ENCODE measurements at places on chromosomes 7 and 10.

DNA sequence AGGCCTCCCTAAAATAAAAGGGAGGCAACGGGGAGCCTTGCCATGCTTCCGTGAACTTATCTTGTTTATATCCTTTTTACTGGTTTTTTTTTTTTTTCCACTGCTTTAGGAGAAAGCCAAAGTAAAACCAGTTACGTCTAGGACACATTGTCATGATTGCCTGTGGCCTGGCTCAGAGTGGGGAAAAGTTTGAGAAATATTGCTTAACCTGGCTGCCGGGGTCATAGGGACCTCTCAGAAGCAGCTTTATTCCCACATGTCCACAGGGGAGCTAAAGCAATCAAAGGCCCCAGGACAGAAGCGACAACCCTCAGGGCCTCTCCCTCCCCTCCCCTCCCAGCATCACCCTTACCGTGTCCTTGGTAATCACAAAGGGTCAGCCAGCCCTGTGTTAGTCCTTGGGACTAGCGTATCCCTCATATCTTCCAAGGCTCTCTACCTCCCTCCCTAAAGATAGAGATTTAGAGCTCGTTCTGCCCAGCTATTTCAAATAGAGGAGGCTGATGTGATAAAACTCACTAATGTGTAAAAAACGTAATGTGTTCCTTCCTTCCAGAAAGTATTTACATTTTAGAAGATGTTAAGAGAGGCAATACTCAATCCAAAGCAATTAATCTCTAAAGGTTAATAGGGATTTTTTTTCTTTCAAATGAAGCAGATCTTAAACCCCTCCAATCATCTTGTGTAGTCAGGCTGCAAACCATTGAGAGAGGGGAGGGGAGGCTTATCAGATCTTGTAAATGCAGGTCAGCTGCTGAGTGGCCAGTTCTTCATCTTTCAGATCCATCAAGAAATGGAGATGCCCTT, 64.8 kb upstream of the PRKAR2B start:
- DNase-seq = no peak

- peak; percentile 60 for DNase-seq
Measured at GRCh38 chr10:43128958-43129706, 9.1 kb upstream of the CSGALNACT2 start.

DNA sequence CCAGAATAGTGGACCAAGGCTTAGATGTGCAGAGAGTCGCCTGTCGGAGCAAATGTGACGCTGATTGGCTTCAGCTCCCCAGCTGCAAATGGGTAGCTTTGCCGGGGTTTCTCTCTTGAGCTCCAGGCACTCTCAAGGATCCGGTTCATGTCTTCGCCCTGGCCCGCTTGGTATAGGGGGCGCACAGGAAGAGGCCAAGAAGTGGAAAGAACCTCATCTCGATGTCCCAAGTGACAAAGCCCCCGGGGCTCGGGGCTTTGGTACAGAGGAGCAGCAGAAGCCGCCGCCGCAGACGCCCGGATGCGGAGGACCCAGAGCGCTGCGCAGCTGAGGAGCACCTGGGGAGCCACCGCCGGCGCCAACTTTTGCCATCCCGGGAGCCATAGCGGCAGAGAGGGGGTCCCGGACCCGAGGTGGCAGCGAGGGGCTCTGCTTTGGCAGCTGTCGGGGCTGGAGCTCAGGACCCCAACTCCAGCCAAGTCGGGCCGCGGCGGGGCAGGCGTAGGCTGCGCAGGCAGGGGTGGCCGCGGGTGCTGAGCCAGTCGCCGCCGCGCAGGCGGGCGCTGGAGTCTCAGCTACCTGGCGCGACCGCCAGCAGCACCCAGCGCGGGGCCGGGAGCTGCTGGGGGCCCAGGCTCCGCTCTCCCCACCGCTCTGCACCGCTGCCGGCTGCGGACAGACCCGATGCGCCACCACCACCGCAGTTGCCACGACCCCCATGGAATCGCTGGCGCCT, 466.6 kb downstream of the XPNPEP1 start:
- DNase-seq = no peak

DNA sequence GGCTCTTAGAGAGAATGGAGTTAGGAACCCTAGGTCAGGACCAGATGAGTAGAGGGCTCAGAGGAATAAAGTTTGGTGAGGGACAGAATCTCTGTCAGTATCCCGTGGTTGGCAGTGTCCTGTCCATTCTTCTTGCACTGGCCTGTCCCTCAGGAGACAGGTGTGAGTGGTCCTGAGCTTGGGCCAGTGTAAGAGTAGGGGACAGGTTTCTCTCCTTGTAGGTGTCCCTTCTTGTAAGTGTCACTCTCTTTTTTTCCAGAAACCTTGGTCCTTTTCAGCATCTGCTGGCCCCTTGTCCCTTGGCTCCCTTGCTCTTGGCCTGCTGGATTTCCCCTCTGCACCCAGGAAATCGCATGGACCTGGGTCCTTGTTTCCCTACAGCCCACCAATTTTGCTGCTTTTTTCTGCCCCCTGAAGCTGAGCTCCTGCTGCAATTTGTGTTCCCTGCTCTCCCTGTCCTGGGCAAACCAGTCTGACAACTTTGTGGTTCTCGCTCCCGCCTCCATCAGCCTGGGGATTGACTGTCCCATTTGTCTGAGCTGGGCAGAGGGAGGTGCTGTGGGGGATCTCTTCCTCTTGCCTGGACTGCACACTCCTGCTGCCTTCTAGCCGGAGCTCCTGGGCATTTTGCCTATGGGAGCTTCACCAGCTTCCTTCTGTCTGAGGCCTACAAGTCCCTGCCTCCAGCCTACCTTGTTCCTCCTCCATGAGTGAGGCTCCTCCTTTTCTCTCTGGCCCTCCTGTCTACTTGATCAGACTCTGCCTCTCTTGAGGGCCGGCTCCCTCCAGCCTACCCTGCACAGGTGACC, 6.5 kb downstream of the TSPAN14 start:
- peak; percentile 69 for DNase-seq

- no peak for DNase-seq
Measured at GRCh38 chr10:90977162-90977854, 56.4 kb upstream of the ANKRD1 start.

DNA sequence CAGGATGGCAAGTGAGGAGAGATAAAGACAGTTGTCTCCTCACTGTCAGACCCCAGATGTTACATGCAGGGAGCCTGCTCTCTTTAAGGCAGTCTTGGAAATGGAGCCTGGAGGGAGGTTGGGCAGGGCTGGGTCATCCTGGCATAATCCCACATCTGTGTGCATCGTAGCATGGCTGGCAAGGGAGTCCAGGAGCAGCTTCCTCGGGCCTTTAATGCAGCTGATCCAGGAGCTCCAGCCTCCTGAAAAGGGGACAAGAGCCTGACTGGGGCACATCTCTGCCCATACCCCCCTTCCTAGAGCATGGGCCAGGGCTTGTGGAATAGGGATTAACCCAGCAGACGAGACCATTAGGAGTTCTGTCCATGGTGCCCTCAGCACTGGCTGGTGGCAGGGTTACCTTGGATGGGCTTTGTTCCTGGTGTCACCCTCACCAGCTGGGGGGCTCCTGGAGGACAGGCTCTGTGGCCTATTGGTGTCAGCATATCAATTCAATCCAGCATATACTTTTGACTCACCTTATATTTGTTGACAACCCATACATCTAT, 34.9 kb downstream of the TBATA start:
- DNase-seq = no peak

- peak; percentile 69 for DNase-seq
Measured at GRCh38 chr10:80204677-80205476, 460 bp downstream of the ANXA11 start.

GRCh38 chr7:157875230-157876179, 538.7 kb downstream of the DNAJB6 start:
- DNase-seq = peak; percentile 46

- no peak for DNase-seq
Measured at GRCh38 chr7:2274666-2275065, 32.6 kb downstream of the NUDT1 start.

GRCh38 chr7:112892263-112892662, 102.1 kb upstream of the TMEM168 start:
- no peak for DNase-seq
